ENCODE measurements at places on chromosomes 16 and 17.

- no peak for DNase-seq
These were observed 150.5 kb upstream of the SOX9 start for GRCh38 chr17:71970312-71970711.

- no peak for DNase-seq
These were observed 1.7 kb upstream of the SGCA start for GRCh38 chr17:50163843-50164696.

DNA sequence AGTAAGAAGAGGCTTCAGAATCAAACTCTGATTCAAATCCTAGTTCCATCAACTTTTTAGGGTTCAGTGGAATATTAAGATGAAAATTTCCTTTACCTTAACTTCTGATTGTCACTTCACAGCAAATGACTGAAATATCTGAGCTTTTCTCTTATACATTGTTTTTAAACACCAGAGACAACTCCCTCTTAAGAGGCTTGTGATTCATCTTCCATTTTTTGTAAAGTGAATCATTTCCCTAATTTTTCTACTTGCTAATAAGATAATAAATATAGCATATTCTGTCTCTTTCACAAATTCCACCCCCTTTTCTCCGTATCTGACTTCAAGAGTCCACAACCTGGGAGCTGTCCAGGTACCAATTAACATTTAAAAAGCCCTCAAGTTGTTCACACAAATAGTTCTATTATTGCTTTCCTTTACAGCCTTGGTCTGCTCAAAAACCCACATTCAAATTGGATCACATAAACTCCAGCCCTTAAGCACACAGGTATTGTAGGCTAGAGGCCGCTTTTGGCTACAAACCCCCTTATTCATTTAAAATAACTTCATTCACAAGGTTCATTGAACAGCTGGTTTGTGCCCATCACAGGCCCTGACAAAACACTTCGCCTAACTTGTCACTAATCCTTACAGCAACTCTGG lies 14.1 kb upstream of the UTP6 start:
- DNase-seq = no peak

DNA sequence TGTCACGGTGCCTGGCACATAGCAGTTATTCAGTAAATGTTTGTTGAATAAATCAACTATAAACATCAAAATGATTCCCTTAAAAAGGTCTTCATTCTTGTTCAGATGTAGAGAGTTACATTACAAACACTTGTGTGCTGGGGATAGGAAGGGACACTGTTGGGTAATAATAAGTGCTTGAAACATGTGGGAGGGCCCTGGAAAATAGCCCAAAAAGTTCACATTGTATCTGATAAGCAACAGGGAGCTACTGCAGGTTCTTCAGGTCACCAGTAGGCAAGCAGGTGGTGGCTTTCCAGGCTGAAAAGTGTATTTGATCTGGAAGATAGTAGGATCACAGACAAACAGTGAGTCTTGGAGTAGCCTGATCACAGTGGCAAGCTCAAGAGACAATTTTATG lies 19.0 kb upstream of the ZNF652 start:
- DNase-seq = no peak

DNA sequence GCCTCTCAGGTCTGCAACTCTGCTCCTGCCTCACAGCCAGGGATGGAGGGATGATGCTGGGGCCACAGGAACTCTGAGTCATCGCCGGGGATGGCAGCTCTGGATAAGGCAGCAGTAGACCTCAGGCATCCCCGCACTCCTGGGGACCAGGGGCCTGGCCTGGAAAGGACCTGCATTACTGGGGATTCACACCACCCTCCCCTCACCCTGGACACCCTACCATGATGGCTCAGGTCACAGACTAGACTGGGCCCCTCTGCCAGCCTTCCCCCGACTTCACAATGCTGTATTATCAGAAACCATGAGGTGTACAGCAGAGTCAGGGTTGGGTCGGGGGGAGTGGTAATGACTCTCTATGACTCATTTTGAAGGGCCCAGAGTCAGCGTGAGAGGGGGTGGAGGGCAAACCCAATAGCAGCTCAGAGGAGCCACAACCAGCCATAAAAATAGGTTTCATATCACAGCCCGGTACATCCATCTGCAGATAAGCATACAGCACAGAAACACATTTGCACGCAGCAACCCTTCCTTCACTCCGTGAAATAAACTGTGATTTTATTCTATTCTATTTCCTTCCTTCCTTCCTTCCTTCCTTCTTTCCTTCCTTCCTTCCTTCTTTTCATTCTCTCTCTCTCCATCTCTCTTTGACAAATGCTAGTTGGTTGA lies 28.8 kb downstream of the DYNLRB2 start:
- peak; percentile 62 for DNase-seq

DNA sequence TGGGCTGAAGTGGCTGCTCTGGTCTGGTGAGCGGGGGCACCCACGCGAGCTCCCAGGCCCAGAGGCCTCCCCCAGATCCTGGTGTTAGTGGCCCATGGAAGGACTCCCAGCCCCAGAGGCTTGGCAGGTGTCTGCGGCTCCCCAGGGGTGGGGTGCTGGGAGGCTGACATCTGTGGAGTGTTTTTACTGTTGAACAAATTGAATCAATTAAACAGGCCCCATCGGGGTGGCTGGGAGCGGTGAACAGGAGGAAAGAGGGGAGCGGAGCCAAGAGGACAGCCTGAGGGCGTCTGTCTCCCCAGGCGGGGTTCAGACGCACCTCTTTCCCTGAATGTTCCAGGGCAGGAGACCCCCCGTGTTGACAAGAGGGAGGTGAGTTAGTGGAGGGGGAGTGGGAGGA lies 29.9 kb downstream of the ACTG1 start:
- no peak for DNase-seq

DNA sequence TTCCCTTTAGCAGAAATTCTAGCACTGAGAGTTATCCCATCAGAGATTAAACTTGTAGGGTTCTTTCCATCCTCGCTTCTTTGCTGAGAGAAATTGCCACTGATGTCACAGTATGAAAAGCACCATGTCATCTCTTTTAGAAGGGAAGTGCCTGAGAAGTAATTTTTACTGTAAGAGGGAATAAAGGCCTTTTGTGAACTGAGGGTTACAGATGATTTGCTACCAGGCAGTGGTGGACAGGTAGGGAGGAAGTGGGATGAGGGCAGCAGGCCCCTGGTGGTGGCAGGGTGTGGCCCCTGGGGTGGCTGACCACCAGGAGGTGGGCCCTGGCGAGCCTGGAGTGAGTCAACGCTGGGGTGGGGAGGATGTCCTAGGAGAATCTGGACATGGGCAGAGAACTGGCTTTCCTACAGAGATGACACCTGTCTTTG lies 6.4 kb upstream of the MILR1 start:
- no peak for DNase-seq

GRCh38 chr17:53724726-53725125 lies 98.0 kb upstream of the KIF2B start:
- DNase-seq = no peak

- no peak for DNase-seq
These were observed 9.4 kb upstream of the HEATR6 start for GRCh38 chr17:60087882-60088669.

DNA sequence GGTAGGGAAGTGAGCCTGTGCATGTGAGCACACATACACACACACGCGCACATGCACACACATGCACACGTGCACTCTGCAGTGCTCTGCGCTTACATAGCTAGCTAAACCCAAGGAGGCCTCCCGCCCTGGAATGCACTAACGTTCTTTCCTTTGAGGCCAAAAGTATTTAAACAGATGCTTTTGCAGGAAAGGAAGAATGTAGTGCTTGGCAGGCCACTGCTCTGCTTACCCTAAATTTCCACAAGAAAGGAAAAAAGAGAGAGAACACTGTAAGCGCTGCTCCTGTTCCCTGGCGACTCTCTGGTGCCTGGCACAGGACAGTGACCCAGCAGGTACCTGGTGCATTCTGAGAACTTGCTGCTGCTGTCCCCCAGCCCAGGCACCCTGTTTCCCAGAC lies 31.3 kb upstream of the MRPS23 start:
- no peak for DNase-seq

DNA sequence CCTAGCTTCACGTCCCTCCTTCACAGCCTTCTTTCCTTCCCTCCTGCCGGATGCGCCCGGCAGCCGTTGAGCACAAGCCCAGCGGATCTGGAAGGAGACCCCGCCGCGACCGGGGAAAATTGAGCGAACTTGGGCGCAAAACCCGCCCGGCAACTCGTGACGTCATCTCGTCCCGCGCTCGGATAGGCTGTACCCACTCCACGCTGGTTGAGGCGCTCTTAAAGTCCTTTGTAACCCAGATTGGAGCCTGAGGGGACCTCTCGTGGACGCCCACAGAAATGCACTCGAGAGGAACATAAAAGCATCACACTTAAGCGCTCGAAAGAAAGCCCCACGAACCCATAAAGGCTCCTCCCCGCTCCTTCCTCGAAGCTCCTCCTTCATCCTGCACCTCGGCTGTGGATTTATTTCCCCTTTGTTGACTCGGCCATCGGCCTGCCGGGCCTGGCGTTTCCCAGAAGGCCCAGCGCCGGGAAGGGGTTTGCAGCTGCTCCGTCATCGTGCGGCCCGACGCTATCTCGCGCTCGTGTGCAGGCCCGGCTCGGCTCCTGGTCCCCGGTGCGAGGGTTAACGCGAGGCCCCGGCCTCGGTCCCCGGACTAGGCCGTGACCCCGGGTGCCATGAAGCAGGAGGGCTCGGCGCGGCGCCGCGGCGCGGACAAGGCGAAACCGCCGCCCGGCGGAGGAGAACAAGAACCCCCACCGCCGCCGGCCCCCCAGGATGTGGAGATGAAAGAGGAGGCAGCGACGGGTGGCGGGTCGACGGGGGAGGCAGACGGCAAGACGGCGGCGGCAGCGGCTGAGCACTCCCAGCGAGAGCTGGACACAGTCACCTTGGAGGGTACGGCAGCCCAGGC lies at the start of gene PSMD3:
Gene PSMD3 (plus strand): TSS at position 457 of the 856 bp plus-strand sequence. CDS start 164 bp downstream, at position 621.
- DNase-seq = peak; percentile 96

- no peak for DNase-seq
These were observed 58.4 kb upstream of the NLRP1 start for GRCh38 chr17:5642752-5643151.
